Right kidney (tissue), 9 donors: ENCODE measurements at places on chromosomes 3 and 15.

GRCh38 chr3:55487381-55488241 lies 505 bp upstream of the WNT5A start:
- peak; percentile 84 for DNase-seq

- DNase-seq = no peak
Measured at GRCh38 chr3:97895216-97895615, 73.4 kb downstream of the CRYBG3 start.

DNA sequence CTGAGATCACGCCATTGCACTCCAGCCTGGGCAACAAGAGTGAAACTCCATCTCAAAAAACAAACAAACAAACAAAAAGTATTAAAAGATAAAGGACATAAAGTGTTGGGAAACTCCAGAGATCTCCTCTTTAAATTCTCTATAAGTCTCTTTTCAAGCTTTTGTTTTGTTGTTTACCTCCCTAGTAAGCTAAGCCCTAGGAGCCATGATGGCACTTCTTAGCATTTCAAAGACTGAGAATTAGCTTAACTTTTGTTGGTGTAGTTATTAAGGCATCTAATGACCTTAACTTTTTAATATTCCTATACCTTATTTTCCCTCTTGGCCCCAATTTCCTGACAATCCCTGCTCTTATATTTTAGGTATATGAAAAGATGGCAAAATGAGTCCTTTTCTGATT lies 157.3 kb downstream of the ZNF609 start:
- DNase-seq = no peak

DNA sequence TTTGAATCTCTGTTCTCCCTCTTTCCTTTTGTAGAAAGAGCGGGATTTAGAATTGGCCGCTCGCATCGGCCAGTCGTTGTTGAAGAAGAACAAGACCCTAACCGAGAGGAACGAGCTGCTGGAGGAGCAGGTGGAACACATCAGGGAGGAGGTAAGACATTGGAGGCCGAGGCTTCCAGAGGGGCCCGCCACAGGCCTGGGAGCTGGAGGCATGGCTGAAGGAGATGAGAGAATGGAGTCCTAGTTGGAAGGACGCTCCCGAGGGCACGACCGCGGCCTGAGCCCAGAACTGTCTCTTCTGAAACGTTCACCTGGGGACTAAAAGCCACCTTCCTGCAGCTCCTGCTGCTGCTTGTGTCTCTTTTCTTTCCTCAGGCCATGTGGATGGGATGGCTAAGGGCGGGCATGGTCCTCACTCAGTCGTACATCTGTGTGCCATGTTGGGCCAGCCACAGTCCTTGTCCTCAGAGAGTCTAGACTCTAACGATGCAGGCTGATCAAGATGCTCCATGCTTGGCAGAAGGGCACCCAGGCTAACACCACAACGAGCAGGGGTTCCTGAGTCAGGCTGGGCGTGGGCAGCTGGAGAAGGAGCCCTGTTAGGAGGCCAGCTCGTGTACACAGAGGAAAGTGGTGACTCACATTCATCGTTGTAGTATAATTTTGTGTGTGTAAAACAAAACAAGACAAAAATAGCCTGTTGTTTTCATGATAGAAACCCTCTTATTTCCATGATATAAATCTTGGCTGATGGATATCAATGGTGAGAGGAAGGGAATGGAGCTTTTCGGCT lies 81.1 kb downstream of the CCK start:
- no peak for DNase-seq

GRCh38 chr15:74127255-74127953 lies 3.0 kb upstream of the ISLR2 start:
- peak; percentile 86 for DNase-seq

- DNase-seq = no peak
Measured at GRCh38 chr3:189688262-189688661, 57.1 kb downstream of the TP63 start.

DNA sequence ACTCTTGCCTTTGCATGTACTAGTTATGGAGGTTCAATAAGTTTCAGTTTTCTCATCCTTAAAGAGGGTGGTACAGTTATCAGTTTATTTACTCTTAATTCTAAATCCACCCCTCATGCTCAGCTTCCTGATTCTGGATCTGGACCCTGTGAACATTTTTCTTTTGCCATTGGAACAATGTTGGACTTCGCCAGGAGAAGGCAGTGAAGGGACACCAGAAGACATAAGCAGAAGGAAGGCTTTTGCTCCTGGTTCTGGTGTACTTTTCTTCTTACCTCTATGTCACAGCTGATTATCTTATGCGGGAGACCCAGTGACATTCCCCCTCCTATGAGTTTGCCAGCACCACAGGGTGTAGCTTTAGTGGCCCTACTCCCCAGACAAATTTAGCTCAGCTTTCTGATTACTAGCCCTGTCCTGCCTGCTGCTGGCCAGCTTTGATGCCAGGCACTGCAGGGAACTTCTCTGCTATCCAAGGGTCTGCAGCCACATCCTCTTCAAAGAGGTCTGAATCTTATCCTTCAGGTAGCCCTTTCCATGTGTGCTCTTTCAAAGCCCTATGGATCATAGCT lies 466.3 kb upstream of the EPHA3 start:
- DNase-seq = no peak

DNA sequence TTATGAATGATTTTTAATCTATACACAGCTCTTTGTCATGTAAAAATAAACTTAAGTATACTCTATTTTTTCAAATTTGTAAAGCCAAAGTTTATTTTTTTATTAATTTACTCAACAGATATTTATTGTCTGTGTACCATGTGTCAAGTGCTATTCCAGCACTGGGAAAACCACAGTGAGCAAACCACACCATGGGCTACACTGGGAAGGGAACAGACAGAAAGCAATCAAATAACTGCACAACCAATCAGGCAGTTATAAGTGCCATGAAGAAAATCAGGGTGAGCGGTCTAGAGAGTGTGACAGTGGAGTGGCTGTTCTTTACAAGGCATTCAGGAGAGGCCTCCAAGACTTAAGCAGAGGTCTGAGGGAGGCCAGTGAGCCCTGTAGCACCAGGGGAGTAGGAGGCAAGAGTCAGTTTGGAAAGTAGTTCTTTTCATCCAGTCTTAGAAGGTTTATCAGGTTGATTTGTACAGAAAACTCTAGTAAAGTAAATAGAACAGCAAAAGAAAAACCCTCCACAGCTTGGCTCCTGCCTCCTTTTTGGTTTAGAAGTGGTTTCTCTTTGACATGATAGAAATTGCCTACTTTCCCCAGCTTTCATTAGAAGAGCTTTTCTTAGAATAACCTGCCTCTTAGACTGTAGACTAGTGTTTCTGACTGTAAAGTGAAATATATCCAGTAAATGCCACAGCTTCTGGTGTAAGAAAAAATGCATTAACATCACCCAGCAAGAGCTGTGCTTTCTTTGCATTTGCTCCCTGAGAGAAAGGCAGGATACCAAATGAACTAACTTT lies 13.7 kb downstream of the EIF2AK4 start:
- DNase-seq = no peak

DNA sequence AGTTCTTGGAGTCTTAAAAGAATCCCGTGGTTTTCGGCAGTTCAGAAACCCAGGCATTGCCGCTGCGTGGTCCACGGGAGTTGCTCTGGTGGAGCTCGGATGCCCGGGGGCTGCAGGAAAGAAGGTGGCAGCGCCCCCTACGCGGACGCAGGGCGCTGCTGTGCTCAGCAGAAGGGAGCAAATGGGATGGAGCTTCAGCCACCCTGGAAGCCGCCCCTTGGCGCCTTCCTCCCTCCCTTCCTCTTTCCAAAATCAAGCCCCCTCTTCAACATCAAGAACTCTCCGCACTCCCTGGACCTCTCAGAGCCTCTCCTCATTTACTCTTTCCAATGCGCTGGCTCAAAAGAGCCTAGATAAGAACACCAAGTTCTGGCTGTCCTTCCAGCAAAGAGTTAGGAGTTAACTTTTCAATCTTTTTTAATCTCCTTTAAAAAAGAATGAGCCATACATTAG lies 880 bp upstream of the CHRNA7 start:
- DNase-seq = peak; percentile 83

DNA sequence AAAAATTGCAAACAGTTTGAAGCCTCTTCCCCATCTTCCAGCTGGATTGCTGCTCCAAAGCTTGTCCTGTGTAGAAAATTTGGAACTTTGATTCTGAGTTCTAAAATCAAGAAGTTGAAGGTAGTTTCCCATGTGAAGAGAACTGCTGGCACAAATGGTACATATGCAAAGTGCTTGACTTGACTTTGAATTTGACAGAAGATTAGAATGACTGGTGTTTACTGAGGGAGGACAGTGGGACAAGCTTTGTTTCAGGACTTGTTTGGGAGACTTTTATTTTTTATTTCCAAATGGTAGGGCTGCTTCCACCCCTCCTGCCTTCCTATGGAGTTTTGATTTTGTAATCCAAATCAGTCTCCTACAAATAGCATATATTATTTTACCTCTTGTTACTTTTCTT lies 7.4 kb downstream of the ZFAND6 start:
- DNase-seq = no peak

GRCh38 chr3:37217098-37217849 lies 42.9 kb upstream of the LRRFIP2 start:
- DNase-seq = no peak
